ENCODE measurements at places on chromosomes 1 and 21.

GRCh38 chr1:91591175-91591974 is 90.7 kb downstream of the CDC7 start:
- no peak for DNase-seq

DNA sequence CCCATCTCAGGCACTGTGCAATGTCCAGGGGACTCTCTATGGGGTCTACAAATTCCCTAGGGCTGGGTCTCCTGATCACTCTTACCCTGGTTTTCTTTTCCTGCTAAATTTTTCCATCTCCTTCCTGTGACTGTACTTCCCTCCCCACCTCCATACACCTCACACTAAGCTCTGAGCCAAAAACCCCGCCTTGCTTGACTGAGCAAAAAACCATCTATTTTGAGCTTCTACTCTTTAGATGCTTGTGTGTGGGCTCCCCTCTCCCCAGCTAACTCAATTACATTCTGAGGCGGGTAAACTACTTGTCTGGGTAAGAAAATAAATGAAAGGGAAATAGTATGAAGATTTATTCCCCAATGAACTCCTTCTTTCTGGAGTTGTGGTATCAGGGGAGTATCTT is 187.9 kb downstream of the PTPRU start:
- no peak for DNase-seq

GRCh38 chr1:174911606-174912005 is 88.1 kb upstream of the CACYBP start:
- DNase-seq, result no peak

- DNase-seq, result peak; percentile 69
These were observed at the start of gene PDE4B for GRCh38 chr1:65792669-65793358. PDE4B (plus strand) TSS chr1:65792895.

GRCh38 chr21:45992301-45993209 is 11.0 kb downstream of the COL6A1 start:
- DNase-seq, result no peak

- DNase-seq, result no peak
These were observed 19.1 kb downstream of the NDUFS5 start for GRCh38 chr1:39045231-39045630.
